Stimulated activated CD8-positive, alpha-beta memory T cell treated with anti-CD3 and anti-CD28 coated beads, Interleukin-4, amount 100 ng/mL, for 1 hour (primary cell): ENCODE measurements at places on chromosomes 1 and 21.

DNA sequence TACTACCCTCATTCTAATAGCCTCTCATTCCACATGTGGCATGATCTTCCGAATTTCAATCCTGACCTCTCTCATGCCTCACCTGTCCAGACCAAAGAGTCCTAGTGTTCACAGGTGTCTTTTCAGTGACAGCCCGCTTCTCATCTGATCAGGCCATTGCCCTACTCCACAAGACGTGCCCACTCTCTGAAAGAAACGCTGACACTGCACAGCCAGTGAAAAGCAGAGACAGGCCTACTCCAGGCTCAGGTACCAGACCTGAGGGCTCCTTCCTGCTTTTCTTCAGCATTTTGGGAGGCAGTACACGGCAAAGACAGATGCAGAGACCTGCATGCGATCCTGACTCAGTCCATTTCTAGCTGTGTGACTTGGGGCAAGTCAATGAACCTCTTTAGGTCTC, 43.0 kb downstream of the SUSD4 start:
- no peak for DNase-seq

DNA sequence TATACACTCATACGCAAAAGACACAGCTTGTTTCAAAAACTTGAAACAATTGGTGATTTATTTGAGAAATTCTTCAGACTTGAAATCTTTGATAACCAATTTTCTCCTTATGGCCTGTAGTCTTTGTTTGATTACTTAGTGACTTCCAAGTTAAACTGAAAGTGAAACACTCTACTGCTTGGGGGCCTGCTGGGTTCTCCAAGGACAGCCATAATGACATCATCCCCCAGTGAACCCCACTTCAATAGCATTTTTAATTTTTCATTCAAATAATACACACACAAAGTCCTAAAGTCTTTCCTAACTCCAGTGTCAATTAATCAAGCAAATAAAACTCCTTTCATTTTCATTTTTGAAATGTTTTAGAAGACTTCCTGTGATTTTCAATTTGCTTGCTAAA, 59.2 kb downstream of the KRTAP19-8 start:
- no peak for DNase-seq

DNA sequence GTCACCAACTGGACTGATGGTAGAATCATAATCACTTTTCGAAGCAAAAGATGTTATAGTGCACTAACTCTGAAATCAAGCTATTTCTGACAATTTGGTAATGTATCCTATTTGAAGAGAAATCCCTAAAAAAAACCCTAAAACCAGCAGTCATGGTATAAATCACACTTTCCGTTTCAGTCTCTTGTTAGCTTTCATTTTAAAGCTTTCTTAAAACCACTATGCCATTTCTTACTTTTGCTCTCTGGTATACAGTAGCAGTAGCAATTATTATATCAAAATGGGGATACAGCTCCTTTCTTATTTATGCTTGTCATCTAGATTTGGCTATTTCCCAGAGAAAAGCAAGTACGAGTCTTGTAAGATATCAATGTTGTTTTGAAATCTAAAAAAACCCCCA, 323.3 kb downstream of the KCTD3 start:
- no peak for DNase-seq

GRCh38 chr1:116321766-116322175, 51.3 kb upstream of the ATP1A1 start:
- no peak for DNase-seq

DNA sequence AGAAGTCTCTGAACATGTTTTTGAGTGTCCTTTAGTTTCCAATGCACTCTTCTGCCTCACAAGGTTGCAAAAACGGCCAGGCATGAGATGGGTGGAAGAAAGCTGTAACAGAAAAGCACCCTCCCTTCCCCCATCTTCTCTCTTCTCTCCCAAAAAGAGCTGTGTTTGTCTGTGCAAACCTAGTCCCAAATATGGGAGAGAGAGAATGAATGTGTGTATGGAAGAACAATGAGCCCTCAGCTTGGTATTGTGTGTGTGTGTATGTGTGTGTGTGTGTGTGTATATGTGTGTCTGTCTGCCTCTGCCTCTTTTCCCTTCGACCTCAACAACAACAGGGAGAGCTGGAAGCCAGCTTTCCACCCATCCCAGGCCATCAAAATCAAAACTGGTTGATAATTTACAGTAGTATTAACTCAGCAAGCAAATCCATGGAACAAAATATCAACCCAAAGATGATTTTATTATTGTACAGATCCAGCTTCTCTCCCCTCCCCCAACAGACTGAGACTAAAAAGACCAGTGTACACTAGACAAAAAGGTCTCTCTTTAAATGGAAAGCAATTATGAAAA, 1.8 kb downstream of the RERE start:
- DNase-seq, result no peak

DNA sequence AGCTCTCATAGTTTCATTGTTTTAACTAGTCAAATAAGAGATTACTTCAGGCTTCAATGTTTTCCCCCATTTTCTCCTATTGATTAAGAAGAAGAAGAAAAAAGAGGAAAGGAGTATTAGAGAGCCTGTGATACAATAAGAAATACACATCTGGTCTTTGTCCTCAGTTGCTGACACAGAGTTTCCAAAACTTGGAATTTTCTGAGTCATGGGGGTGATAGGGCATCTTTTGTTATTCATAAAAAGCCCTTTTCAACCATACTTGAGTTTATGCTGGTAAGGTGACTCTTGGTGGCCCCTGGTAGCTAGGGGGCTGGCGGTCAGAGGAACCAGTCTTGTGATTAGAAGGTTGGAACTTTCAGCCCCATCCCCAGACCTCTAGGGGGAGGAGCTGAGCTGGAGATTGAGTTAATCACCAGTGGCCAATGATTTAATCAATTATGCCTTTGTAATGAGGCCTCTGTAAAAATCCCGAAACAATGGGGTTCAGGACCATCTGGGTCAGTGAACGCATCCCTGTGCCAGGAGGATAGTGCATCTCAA, 28.9 kb upstream of the KLF18 start:
- no peak for DNase-seq

DNA sequence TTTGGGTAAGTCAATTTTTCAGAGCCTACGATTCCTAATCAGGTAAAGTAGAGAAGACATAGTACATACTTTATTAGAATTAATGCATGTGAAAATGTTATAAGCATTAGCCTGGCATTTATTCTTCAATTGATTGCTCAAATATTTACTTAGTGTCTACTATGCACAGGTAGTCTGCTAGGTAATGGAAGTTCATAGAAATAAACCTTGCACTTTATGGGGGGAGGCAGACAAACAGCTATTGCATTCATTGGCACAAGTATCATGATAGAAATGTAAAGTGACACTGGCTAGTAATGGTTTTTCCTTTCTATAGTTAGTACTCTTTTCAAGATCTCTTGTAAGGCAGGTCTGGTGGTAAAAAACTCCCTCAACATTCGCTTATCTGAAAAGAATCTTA, 44.9 kb downstream of the ZNHIT6 start:
- no peak for DNase-seq
